HT-29 (cell line): ENCODE measurements at places on chromosomes 7 and 10.

GRCh38 chr10:87837445-87837844 lies 19.4 kb upstream of the ATAD1 start:
- no peak for DNase-seq

GRCh38 chr7:87627634-87627994 lies 584 bp upstream of the RUNDC3B start:
- DNase-seq: no peak

GRCh38 chr7:122717356-122718089 lies 14.8 kb upstream of the RNF148 start:
- no peak for DNase-seq

GRCh38 chr7:17989546-17989945 lies 38.1 kb downstream of the PRPS1L1 start:
- DNase-seq: no peak

DNA sequence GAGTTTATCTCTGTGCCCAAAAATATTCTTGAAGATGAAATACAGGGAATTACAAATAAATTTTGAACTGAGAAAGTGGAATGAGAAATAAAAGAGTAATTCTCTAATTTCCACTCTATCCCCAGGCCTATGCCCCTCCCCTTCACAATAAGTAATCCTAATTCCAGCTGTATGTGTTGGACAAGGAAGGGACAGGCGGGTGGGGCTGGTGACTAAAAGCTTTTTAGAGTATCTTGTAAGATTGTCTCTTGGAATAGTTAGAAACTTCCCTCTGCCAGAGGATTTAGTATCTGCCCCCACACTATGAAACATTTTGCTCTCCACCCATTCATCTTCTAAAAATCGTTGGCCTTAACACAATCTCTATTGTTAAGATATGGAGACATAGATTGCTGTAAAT lies 199.2 kb downstream of the MBL2 start:
- no peak for DNase-seq

GRCh38 chr10:75099952-75100763 lies 11.3 kb upstream of the SAMD8 start:
- peak; percentile 71 for DNase-seq

DNA sequence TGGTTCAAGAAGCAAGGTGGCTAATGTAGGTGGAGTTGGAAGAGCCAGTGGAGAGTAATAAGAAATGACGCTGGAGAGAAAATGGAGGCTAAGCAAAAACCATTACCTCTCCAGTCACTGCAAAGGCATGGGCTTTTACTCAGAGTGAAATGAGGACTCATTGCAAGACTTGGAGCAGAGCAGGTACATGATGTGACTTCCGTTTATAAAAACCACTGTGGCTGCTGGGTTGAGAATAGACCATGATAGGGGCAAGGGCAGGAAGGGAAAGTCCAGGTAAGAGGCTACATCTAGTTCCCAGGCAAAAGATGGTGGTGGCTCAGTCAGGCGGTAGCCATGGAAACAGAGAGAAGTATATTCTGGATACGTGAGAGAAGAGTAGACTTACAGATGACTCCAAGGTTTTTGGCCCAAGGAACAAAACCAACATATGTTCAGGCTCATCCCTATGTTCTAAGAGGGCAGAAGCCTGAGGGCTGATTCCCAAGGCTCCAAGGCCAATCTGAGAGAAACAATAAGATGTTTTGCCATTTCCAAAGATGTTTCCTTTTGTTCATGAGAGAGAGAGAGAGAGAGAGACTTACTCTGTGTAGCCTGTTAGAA lies 21.5 kb upstream of the PDE1C start:
- no peak for DNase-seq

DNA sequence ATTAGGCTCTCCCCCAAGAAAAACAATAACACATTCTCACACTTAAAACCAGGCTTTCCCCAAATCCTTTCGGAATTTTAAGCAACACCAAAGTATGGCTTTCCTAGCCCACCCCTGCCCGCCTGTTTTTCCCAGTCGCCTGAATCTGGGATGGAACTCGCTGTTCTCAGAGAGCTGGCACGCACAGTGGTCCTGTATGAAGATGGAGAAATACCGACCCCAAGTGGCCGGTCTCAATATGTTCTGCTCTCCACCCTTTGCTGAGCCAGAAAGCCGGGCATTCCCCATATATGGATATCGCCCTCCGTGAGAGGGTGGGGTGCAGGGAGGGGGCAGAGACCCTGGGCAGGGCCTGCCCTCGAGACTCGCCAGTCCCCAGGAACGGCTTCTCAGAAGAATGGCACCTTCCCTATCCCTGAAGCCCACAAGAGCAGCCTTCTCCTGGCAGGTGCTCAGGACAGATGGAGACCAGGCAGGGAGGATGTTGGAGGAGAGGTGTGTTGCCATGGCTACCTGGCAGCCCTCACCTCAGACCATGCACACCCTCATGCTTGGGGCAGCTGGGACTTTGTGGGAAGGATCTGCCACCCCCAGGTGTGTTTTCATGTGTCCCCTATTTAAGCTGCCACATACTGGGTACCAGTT lies 3.4 kb downstream of the TACR2 start:
- peak; percentile 54 for DNase-seq

- no peak for DNase-seq
Observed at GRCh38 chr7:625376-625971, 101.0 kb upstream of the DNAAF5 start.

GRCh38 chr10:64528294-64529002 lies 1007.2 kb downstream of the REEP3 start:
- DNase-seq: no peak

- DNase-seq: no peak
Observed at GRCh38 chr7:47508389-47509380, 73.2 kb downstream of the TNS3 start.

GRCh38 chr7:5357951-5358350 lies 65.7 kb downstream of the TNRC18 start:
- no peak for DNase-seq

- peak; percentile 59 for DNase-seq
Observed at GRCh38 chr7:95104739-95105138, 197.3 kb downstream of the PPP1R9A start.

DNA sequence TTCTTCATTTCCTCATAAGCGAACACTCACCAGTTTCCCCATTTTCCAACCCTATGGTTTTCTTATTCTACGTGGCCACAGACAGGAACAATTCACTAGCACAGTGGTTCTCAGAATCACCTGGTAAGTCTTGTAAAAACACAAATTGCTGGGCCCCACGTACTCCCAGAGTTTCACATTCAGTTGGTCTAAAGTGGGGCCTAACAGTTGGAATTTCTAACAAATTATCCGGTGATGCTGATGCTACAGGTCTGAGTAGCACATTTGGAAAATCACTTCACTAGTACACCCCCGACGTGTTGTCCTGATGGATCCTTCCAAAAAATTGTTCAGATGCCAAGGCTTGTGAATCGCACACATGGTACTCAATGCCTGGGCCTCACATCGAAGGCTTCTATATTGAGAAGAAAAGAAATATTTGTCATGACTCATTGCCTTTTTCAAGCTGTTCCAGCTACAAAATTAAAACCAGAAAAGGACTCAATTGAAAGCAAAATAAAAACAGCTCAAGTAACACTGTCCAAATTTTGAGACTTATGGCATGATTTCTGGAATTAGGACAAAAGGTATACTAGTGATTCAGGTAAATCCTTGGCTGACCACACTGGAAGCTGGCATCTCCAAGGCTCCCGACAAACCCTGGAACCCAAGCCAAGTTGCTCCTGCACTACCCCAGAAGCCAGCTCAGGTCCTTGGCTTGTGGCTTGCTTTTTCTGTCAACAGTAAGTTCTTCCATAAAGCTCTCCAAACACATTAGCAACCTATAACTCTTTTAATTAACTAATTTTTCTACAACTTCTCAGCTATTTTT lies 12.9 kb upstream of the VIM start:
- no peak for DNase-seq

- no peak for DNase-seq
Observed at GRCh38 chr10:59346321-59346720, 16.0 kb downstream of the FAM13C start.

- peak; percentile 99 for DNase-seq
Observed at GRCh38 chr7:44999245-45000092, 532 bp upstream of the CCM2 start.

GRCh38 chr7:91941450-91941849 lies 788 bp downstream of the AKAP9 start:
- peak; percentile 59 for DNase-seq

- DNase-seq: no peak
Observed at GRCh38 chr7:66036382-66036781, 39.2 kb upstream of the ASL start.

GRCh38 chr7:33157311-33157710 lies 27.9 kb downstream of the BBS9 start:
- no peak for DNase-seq

DNA sequence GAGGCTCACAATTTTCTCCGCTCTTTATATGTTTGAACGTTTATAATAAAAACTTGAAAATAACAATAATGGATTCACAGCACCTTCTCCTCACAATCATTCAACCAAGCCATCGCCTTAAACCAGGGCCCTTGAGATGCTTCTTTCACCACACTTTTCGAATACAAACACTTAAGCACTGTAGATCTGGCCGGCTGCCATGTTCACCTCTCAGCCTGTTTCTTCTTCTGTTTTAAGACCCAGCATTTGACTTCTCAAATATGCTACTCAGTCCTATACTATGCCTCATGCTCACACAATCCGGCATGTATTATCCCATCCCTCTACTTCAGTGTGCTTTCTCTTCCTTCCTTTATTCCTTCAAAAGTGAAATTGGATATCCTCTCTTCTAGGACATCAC lies 280.6 kb downstream of the TFEC start:
- no peak for DNase-seq

DNA sequence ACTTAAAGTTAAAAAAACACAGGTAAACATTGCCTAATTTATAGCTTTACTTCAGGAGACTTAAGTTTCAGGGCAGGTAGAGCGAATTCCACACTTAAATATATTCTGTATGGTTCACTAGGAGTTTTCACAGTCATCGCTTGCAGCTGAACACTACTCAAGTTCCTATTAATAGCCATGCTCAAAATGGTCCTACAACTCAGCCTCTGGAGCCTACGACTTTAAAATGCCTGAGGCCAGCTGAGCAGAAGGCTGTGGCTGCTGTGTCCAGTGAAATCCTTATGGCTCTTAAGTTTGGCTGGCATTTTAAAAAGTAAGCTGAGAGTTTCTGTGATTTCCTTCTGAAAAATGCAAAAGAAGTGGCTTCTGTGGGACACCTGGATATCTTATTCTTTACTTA lies 105.4 kb upstream of the GLI3 start:
- DNase-seq: no peak

DNA sequence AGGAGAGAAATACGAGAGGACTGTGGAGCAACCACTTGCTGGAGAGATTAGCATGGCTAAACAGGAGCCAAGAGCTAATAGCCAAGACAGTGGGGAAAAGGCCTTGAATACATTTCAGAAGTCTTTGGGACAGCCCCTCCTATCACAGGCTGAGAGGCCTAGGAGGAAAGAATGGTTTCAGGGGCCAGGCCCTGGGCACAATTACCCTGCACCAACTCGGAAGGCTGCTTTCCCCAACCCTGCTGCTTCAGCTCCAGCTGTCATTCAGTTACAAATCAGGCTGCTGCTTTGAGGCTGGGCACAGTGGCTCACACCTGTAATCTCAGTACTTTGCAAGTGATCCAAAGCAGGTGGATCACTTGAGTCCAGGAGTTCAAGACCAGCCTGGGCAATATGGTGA lies 32.0 kb upstream of the SLC35G1 start:
- DNase-seq: no peak

GRCh38 chr7:131238347-131238931 lies 89.2 kb upstream of the MKLN1 start:
- peak; percentile 32 for DNase-seq

GRCh38 chr7:94301024-94301586 lies 93.6 kb upstream of the COL1A2 start:
- DNase-seq: peak; percentile 88

DNA sequence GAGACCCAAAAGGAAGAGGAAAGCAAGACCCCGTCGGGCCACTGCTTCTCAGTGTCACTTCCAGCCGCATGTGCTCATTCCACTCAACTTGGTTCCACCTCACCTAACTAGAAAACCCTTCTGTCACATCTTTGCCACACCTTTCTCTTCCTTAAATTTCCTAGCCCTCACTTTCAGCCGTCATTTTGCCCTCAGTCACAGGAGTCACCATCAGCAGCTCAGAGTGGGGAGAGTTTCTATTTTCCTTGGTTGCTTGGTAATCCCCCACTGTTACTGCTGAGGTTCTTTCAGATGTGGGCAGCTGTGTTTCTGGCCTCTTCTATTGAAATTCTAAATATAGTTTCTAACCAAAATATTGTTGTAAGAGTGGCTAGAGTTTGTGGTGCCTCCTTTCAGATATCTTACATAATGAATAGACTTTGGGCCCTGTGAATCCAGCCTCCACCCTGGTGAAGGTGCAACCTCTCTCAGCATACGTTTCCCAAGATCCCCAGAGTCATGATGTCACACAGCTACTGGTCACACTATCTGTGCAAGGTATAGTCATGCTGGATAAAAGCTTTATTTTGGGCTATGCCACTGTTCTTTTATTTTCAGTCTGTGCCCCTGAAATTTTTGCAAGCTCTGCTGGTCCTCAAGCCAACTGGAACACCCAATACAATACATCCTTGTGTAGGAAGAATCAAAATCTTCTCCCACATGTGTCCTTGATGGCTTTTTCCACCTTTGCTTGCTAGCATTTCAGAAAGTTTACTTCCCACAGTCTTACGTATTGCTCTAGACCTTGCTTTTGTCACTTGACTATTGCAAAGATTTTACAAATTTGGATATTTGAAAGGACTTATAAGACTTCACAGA lies 9.2 kb downstream of the AGBL3 start:
- DNase-seq: no peak

- DNase-seq: no peak
Observed at GRCh38 chr10:88343761-88344484, 239.2 kb downstream of the RNLS start.

DNA sequence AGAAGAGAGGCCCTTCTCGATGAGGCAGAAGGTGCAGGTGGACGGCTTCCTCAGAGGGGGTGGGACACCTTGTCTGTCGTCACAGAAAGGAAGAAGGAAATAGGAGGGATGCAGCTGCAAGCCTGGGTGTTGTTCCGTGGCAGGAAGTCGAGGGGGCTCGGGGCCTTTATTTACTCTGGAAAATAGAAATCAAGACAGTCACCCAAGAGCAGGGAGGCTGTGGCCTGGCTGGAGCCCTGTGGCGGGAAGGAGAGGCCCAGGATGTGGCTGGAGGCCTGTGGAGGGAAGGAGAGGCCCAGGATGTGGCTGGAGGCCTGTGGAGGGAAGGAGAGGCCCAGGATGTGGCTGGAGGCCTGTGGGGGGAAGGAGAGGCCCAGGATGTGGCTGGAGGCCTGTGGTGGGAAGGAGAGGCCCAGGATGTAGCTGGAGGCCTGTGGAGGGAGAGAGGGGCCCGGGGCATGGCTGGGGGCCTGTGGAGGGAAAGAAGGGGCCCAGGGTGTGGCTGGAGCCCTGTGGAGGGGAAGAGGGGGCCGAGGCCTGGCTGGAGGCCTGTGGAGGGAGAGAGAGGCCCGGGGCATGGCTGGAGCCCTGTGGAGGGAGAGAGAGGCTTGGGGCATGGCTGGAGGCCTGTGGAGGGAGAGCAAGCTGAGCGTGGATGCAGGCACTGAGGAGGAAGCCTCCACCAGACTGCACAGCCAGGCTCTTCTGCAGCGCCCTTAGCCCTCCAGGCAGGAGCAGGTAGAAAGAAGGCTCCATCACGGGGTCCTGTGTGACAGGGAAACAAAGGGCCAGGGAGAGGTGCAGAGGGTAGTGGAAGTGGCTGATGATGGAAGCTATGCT lies 97.3 kb upstream of the SFMBT2 start:
- no peak for DNase-seq

- no peak for DNase-seq
Observed at GRCh38 chr7:116576350-116577319, 51.8 kb downstream of the CAV1 start.
